ENCODE measurements at places on chromosomes 4 and X.

GRCh38 chr4:103067841-103068547 lies 8.6 kb downstream of the SLC9B2 start:
- DNase-seq, result no peak

GRCh38 chr4:15784959-15785634 lies 7.0 kb downstream of the CD38 start:
- no peak for DNase-seq

DNA sequence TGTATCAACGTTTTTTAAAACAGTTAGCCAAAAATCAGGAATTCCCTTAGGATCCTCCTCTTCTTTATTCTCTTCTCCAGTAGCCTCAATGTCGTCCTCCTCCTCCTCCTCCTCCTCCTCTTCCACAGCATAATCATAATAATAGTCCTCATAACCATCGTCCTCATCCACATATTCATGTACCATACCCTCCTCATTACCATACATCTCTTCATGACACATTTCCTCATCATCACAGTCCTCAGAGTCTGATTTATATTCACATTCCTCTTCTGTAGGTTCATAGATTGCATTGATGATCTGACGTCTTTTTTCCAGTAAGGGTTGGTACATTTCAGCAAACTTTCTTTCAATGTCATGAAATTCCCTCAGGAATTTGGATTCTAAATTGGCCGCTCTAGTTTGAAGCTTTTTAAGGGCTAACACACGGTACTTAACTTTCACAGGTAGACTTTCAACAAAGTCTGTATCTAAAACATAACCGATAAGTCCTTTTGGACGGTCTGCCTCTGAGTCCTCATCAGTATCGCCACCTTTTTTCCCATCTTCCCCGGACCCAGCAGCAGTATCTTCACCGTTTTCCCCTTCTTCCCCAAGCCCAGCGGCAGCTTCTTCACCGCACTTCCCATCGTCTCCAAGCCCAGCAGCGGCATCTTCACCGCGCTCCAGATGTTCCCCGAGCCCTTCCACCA lies 771 bp downstream of the NAP1L2 start:
- no peak for DNase-seq

DNA sequence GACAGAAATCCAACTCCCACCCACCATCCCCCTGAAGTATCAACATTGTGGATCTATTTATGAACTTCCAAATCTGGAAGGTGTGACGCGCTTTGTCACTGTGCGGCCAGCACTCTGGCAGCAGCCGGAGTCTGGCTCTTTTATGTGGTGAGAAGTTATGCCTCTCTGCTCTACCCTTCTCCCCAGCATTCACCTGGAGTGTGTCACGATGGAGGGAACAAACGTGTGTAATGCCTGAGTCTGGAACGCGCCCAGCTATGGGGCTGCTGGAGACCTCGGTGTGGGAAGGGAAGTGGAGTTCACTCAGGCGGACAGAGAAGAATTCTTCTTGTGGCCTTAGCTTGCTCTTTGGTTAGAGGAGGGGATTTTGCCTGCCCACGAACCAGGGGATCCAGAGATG lies 222.1 kb upstream of the RPL34 start:
- no peak for DNase-seq

GRCh38 chr4:73687421-73687820 lies 52.9 kb upstream of the CXCL8 start:
- DNase-seq, result no peak

DNA sequence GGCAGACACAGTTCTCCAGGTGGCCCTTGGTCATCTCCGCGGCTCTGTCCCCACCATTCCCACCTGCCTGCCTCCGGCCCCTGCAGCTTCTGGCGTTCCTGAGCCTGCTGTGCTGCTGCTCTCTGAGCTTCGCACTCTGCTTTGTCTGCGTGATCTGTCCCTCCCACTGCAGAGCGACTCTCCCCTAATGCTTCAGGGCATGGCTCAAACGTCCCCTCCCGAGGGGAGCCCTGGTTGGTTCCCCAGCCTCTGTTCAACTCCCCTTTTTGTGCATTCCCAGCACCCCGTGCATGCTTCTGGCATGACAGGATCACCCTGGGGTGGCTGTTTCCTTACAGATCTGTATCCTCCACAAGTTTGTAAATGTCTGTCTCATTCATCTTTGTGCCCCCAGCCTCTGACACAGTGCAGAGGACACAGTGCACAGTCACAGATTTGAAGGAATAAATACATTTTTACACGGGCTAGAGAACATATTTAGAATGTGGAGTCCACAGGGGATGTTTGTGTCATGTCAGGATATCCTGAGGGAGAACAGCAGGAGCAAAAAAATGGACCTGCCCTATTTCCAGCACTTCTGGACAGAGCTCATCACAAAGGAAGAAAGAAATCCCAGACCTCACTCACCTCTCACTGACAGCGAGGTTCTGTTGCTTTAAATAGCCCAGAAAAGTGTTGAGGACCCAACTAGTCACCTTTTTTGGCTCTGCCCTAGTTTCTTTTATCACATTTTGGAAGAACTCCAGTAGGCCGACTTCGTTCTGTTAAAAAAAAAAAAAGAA lies 72.6 kb downstream of the GATB start:
- DNase-seq, result no peak
